ENCODE measurements at places on chromosomes 5 and 9.

DNA sequence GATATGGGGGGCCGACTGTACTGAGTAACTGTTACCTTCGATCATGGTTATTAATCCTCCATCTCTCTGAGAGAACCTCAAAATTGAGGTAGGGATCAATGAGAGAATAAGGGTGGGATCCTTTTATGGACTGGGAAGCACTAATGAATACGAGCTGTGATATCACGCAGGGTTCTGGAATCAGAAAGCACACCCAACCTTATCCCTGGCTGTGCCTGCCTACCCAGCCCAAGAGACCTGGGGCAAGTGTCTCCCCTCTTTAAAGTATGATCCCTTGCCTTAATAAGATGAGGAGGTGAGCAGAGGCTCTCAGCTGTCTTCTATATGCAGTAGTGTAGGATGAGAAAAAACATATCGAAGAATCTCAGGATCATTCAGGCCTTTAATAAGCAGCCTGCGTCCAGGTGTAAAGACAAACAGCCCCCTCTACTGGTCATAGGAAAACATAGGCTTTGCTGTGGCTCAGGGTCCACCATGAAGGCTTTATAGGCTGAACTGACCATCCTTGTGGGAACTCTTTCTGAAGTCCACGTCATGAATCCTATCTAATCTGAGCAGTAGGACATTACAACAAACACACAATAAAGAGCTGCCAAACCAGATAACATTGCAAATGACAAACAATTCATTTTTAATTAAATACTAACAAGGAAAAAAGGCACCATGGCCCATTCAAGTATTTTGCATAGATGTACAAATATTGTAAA lies 16.8 kb downstream of the NIPAL4 start:
- no peak for DNase-seq

GRCh38 chr9:75893106-75893505 lies 2.6 kb downstream of the PCSK5 start:
- DNase-seq = no peak

GRCh38 chr5:149271716-149272563 lies at the start of gene AFAP1L1:
TSS of gene AFAP1L1 (plus strand) at chr5:149271859. CDS start at chr5:149271969, 110 bp downstream.
- DNase-seq = peak; percentile 57

DNA sequence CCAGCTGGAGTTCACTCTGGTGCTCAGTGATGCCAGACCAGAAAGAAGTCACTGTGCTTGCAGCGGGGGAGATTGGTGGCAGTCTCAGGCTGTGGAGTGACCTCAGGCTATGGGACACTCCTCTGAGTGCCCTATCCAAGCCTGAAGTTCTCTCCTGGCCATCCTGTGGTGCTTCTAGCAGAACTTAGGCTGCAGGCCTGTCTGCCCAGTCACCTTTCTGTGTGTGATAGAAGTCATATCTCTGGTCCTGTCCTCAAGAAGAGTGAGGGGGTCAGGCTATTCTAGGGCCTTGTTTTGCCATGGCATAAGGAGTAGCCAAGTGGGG lies 9.3 kb downstream of the PDLIM4 start:
- DNase-seq = no peak

DNA sequence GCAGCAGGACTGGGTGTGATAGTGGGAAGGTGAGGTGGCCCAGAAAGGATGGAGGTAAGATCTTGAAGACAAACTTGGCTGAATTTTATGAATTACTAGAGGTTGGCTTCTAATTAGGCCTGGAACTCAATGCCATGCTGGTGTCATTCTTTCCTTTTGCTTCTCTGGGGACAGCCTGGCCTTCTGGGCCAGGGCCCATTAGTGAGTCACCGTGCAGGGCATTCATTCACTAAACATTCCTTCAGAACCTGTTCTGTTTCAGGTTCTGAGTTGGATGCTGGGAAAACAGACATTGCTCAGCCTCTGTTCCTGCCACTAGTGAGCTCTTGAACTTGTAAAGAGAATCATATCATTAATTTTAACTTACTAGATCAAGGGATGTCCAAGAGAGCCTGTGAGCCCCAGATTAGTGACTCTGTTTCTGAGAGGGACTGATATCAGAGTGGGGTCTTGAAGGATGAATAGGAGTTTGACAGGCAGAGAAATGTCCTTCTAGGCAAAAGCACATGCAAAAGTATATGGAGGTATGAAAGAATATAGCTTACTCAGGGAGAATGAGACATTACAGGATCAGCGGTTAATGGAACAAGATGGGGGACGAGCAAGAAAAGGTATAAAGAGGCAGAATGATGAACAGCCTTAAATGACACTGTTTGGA lies 66.5 kb downstream of the LHX2 start:
- no peak for DNase-seq

GRCh38 chr5:24474685-24475084 lies 170.1 kb downstream of the CDH10 start:
- DNase-seq = no peak

- DNase-seq = no peak
Observed at GRCh38 chr9:4662989-4663792, 1.1 kb downstream of the PLPP6 start.

- no peak for DNase-seq
Observed at GRCh38 chr5:73814233-73814846, 188.3 kb downstream of the ARHGEF28 start.

GRCh38 chr5:127867022-127867783 lies 164.0 kb downstream of the CCDC192 start:
- no peak for DNase-seq

DNA sequence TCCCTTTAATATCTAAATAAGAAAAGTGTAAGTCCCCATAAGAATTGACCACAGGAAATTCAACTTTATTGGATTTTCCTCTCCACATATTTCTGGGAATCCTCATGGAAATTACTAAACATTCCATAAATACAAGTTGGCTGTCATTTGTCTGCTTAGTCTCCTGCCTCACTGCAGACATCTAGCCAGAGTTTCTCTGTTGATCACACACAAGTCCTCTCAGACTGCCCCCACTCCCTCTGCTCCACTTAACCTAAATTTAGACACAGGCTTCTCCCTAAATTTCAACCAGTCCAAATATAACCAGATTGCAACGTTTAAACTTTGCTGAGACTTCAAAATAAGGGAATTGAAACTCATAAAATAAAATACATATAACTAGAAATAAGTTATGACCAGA lies 982.1 kb downstream of the DTWD2 start:
- DNase-seq = no peak

DNA sequence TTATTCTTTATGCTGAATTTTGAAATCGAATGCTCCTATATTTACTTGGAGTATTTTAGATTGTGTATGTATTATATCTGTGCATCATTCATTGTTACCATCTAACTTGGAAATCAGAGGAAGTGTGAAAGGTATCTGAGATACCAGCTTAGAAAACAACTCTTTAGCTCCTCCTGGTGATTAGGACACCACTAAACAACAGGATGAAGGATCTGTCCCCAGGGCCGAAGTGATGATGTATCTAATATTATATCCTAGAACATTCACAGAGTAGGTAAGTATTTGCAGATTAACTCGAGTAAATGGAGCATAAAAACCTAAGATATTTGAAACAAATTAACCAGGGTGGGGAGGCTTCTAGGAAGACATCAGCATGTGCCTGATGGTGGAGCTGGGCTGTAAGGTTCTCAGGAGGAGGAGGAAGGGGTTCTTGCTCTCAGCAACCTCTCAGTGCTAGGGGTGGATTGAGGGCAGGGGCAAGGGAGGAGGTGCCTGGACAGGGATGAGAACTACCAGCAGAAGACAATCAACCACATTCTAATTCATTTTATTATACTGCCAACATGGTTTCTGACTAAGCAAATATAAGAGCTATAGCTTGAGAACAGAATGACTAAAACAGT lies 2.6 kb upstream of the NFIL3 start:
- DNase-seq = no peak

GRCh38 chr5:108184940-108185339 lies 197.0 kb downstream of the FBXL17 start:
- no peak for DNase-seq

DNA sequence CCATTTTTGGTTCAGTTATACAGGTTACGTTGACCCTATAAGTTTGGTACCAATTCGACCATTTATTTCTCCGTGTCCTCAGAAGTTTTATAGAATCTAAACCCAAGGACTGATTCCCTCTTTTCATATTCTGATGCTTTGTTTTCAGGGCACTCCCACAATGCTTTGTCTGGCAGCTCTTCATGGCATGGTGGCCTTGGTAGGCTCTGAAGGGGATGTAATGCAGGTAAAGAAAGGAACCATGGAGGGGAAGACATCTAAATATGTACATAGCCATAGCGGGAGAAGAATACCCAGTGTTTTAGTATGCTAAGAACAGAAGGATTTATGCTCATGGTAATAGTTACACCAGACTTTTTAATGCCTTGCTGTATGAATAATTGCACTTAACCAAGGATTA lies 82.7 kb downstream of the HACD4 start:
- DNase-seq = no peak

DNA sequence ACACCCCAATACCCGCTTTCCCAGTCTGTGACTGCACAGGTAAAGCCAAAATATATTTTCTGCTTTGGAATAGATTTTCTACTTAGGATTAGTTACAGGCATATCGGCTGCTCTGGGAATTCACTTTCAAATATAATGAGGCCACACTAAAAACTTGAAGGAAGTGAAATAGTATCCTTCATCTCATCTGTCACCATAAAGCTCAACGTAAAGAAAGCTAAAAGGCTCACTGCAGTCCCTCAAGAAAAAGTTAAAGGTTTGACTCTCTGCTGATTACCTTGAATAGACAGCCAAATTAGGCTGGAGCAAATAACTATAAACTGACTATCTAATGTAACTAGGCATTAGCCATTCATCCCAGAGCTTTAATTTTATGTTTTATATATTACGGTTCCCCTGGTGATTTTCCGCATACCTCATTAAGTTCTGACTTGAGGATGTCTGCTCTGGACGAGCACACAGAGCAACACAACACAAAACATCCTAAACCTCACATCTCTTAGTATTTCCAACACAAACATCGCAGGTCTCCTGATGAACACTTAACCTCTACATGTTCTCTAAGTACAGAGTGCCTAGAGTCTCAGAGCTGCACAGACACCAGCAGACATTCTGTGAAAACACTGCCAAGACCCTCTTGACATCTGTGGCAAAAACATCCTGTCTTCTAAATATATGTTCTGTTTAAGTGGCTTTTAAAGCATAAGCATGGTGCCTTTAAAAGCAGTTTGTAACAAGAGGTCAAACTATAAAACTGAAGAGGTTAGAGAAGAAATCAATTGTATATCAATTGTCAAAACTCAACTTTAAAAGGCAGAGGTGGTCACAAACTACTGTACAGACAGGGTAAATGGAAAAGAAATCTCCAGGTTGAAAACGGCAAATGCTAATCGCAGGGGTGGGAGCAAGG lies 35.4 kb downstream of the ELAVL2 start:
- DNase-seq = no peak

- DNase-seq = no peak
Observed at GRCh38 chr9:33852216-33852826, 35.4 kb downstream of the UBE2R2 start.

- DNase-seq = no peak
Observed at GRCh38 chr9:74946686-74947085, 6.0 kb downstream of the C9orf40 start.

DNA sequence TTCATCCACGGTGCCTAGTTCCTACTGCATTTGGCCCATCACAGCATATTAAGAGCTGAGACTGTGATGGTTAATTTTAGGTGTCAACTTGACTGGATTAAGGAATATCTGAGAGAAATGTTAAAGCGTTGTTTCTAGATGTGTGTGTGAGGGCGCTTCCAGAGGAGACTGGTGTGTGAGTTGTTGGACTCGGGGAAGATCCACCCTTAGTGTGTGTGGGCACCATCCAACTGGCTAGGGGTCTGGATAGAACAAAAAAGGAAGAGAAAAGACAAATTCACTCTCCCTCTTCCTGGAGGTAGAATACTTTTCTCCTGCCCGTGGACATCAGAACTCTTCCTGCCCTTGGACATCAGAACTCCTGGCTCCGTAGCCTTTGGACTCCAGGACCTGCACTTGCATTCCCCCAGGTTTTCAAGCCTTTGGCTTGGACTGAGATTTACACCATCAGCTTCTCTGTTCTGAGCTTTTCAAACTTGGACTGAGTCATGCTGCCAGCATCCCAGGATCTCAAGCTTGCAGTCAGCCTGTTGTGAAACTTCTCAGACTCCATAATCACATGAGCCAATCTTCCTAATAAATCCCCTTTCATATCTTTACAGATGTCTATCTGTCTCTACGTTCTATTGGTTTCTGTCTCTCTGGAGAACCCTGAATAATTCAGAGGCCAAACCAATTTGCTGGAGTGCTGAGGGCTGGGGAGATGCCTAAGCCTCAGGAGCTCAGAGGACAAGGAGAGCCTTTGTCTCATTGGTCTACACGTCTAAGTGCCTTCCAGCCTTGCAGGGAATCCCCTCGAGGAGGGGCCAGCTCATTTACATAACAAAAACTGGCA lies 164.5 kb downstream of the DCP2 start:
- no peak for DNase-seq

- DNase-seq = peak; percentile 88
Observed at GRCh38 chr9:91162784-91163443, 198.8 kb downstream of the AUH start.

- DNase-seq = no peak
Observed at GRCh38 chr5:141845371-141845851, 32.8 kb downstream of the PCDH1 start.

- no peak for DNase-seq
Observed at GRCh38 chr5:142317753-142318152, 7.1 kb downstream of the SPRY4 start.

DNA sequence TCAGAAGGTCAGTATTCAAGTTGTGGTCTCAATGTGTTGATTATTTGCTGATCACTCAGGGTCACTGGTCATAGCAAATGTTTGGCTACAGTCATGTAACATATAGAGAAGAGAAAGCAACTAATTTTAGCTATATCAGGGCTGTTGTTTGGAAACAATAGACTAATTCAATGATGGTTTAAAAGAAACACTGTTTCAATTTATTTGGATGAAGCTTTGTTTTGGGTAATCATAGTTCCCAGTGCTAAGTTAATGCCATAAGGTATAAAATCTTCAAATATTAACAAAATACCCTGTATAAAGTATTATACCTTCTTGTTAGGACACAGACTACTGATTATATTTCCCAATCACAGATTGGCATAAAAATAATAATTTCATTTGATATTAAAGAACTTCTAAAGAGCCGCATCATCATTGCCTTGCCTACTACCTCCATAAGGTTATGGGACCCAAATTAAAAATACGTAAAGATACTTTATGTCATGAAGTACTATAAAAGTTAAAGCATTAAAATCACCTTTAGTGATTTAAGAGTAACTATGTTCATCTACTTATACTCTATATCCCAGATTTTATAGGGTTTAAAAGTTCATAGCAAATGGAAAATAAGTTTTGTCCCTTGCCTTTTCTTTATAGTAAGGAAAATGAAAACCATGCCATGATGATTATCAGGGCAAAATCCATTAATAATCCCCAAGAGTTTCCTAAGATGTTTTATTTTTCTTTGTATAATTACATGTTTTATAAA lies 6.0 kb downstream of the NR3C1 start:
- no peak for DNase-seq

- DNase-seq = no peak
Observed at GRCh38 chr9:69411931-69412740, 87.1 kb downstream of the ENTREP1 start.

GRCh38 chr5:170519549-170519948 lies 15.7 kb downstream of the KCNIP1 start:
- no peak for DNase-seq

Measured in activated CD8-positive, alpha-beta memory T cell treated with anti-CD3 and anti-CD28 coated beads, Interleukin-2, amount 50 U/mL, for 48 hours (primary cell).